Activated CD4-positive, alpha-beta T cell treated with anti-CD3 and anti-CD28 coated beads for 24 hours (primary cell): ENCODE measurements at places on chromosomes 1 and 21.

GRCh38 chr21:33940881-33941245 is 25.3 kb upstream of the ATP5PO start:
- DNase-seq: no peak

- no peak for DNase-seq
These were observed 35.1 kb upstream of the GRIK3 start for GRCh38 chr1:37069406-37069805.

- DNase-seq: no peak
These were observed 882.9 kb upstream of the ADGRL2 start for GRCh38 chr1:80917826-80918225.

DNA sequence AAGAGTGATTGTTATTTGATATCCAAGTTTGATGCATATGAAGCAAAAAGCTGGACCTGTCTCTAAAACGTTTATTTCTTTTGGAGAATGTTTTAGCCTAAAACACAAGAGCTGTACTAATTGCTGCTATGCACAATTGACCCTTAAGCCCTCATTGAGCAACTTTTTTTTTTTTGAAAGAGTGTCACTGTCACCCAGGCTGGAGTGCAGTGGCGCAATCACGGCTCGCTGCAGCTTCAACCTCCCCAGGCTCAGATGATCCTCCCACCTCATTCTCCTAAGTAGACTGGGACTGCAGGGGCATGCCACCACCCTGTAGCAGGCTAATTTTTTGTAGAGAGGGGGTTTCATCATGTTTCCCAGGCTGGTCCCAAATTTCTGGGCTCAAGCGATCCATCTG is 129.1 kb downstream of the PIK3R3 start:
- DNase-seq: no peak

- no peak for DNase-seq
These were observed 10.2 kb downstream of the RPS6KA1 start for GRCh38 chr1:26539722-26540121.

DNA sequence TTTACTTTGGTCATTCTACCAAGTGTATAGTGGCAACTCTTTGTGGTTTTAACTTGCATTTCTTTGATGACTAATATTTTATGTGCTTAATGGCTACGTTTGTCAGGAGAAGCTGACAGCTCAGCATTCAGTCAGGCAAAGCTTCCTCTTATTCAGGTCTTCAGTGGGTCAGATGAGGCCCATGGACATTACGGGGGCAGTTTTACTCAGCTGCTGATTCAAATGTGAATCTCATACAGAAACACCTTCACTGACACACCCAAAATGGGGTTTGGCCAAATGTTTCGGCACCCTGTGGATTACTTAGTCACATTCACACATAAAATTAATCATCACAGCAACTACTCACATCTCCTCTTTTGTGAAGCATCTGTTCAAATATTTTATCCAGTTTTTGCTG is 104.9 kb upstream of the PLD5 start:
- DNase-seq: no peak

GRCh38 chr1:233647636-233648035 is 33.7 kb downstream of the KCNK1 start:
- no peak for DNase-seq

DNA sequence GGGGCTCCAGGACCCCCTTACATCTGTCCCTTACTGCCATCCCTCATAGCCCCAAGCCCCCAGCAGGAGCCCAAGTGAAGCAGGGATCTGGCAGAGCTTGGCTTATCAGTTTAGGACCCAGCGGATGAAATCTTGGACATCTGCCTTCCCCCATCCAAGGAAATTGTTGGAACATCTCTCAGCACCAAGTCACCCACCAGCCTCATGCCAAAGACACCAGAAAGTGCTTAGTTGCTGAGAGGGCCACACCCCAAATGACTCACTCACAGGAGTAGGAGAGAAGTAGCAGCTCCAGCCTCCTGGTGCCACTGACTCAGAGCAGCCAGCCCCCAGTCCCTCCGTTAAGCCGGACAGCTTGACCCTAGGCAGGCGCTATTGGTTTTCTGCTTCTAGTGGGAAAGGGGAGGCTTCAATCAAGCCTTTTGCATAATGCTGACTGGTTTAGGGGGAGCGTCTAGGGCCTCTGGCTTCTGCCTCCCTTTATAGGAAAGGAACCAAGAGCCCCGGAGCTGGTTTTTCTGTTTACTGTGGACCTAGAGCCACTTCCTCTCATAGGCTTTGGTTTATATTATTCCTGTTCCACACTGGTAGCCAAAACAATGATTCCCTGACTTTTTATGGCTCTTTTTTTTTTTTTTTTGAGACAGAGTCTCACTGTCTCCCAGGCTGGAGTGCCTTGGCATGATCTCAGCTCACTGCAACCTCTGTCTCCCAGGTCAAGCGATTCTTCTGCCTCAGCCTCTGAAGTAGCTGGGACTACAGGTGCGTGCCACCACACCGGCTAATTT is 114.2 kb upstream of the IPO9 start:
- DNase-seq: no peak

- DNase-seq: no peak
These were observed 43.3 kb downstream of the URB2 start for GRCh38 chr1:229669333-229669732.

DNA sequence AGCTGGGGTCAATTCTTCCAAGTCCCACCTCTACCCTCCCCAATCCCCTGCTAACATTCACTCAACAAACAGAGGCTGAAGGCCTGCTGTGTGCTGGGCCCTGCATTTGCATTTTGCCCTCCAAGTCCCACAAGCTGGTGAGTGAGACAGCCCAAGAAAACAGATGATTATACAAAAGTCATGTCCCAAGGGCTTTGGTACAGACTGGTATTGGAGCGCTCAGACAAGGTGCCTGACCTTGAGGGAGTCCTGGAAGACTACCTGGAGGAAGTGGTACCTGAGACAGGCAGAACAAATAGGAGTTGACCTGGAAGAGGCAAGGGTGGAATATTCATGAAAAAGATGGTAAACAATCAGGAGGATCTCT is 4.2 kb downstream of the LMOD1 start:
- DNase-seq: no peak

DNA sequence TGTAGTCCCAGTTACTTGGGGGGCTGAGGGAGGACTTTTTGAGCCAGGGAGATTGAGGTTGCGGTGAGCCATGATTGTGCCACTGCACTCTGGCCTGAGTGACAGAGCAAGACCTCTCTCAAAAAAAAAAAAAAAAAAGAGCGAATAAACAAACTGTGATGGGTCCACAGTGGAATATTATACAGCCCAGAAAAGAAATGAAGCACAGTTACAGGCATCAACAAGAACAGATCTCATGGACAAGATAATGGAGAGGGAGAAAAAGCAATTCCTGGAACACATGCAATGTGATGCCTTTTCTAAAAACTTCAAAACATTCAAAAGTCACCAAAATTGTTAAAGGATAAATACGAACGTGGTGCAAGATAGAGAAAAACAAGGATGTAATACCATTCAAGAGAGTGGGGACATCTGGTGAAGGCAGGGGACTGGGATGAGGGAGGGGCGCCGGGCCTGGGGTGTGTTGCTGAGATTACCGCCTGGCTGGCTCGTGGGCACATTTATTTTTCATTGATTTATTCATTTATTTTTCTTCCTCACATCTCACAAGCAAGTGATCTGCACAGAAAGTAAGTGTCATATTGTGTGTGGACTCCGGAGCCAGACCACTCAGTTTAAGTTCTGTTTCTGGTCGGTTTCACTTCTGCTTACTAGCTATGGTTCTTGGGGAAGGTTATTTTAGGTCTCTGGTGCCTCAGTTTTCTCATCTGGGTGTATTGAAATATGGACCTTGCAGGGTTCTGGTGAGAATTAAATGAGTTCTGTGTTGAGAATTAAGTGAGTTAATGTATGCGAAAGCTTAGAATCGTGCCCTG is 30.1 kb downstream of the ABCG1 start:
- DNase-seq: no peak

DNA sequence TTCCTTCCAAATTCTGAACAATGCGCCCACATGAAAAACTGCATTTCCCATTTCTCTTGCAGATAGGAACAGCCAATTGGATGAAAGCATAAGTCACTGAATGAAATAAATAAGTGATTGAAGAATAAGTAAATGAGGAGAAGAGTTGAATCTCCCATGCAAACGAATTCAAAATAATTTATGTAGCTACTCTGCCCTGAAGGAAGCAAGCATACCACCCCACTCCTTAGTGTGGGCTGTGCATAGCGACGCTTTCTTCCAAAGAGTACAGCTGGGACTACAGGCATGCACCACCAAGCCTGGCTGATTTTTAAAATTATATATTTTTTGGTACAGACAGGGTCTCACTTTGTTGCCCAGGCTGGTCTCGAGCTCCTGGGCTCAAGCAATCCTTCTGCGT is 16.5 kb upstream of the RIMKLA start:
- DNase-seq: no peak

GRCh38 chr21:42314616-42315295 is 453 bp downstream of the TFF3 start:
- DNase-seq: no peak

GRCh38 chr21:44699502-44700001 is 2.6 kb downstream of the KRTAP10-12 start:
- no peak for DNase-seq

DNA sequence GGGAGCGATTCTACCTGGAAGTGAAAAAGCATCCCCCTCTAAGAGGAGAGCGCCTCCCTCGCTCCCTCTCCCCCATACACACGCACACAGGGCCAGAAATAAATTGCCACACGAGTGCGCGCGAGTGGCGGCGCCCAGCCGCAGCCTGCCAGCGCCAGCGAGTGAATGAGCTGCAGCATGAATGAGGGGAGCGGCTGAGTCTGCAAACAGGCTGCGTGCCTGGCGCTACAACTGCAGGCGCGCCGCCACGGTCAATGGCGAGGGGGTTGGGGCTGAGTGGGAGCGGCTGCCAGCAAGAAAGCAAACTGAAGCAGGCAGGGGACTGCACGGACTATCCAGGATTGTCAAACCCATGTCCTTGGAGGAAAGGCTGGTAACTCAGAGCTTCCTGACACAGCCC is 2.2 kb downstream of the CAMK1G start:
- DNase-seq: no peak

DNA sequence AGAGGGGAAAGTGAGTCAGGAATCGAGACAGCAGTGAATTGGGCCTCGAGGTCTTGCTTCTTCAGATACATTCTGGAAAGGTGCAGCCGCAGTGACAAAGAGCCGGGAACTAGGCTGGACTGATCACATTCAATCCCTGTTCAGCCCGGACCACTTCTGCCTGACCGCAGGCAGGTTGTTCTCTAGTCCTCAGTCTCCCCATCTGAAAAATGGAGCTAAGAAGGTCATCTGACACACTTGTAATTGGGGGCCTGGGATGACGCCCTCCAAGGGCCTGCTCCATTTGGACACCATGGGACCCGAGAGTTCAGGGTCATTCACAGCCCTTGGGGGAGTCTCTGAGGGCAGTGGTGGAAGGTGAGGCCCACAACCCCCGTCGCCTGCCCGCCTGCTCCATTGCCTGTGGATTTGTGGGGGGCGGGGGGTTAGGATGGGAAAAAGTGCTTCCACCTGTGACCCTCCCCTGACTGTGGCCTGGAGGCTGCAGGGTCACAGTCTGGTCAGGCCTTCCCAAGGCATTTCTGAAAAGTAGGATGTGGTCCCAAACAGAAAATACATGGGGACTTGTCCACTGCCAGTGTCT is 87.9 kb upstream of the CSF3R start:
- no peak for DNase-seq

GRCh38 chr1:94349853-94350252 is 68.3 kb upstream of the ABCD3 start:
- DNase-seq: no peak

- no peak for DNase-seq
These were observed 3.2 kb downstream of the TMEM201 start for GRCh38 chr1:9591669-9592509.

DNA sequence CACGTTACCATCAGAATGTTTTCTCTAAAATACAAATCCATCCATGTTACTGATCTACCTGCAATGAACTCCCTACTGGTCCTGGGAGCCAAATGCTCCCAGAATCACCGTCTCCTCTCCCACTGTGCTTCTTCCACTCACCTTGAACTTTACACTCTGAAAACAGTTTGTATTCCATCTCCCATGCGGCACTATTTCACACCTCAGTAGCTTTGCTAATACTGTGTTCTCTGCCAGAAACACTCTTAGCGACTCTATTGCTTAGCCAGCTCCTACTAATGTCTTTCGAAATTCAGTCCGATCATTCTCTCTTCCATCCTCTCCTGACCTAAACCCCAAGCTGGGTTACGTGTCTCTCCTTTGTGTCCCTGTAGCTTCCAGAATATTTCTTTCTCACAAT is 284.4 kb upstream of the DUSP10 start:
- DNase-seq: no peak

DNA sequence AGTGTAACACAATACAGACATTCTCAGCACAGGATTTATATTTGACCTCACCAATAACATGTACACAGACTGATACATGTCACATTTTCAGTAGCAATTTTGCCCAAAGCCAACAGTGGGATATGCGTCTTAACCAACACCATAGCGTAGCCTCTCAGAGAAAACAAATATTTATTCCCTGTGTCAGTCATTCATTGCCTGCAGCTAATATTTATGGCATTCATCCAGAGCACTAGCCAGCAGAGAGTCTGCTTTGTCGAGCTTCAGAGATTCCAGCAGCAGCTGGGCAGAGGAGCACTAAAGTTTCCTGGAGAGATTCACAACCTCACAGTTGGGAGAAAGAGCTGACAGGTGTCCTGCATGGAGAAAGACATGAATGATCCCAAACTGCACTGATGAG is 400.7 kb upstream of the DAB1 start:
- DNase-seq: no peak

GRCh38 chr1:204703268-204703664 is 17.7 kb upstream of the LRRN2 start:
- no peak for DNase-seq

DNA sequence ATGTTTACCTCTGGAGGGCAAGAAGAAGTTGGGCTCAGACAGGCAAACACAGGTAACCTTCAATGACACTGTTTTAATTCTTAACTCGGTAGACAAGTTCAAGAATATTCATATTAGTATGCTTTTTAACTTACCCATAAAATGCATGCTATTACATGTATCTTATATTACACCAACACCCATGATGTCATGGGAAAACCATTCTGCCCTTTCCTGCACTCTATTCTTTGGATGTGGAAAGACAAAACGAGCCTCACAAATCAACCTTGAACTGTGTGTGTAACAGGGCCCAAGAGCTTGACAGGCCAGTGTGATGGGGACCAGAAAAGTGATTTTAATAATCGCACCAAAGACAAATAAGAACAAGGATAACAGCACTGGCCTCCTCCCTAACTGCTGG is 22.6 kb upstream of the RAP1GAP start:
- DNase-seq: no peak

- no peak for DNase-seq
These were observed 59.2 kb upstream of the EPS8L3 start for GRCh38 chr1:109822749-109823542.

DNA sequence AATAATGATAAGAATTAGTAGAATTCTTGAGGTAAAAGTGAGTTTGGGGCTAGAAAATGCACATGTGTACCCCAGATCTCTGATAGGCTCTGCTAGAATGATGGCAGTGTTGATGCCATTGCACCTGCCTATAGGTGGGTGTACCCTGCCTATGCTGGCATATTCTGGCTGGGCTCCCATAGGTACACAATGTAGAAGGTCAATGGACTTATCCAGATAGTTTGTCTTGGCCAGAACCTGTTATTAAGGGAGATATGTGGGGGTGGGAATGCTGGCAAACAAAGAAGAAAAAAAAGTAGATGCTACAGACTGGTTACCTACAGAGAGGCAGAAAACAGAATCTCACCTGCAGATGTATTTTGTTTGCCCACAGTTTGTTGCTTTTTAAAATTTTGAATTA is 14.1 kb upstream of the KLHDC8A start:
- no peak for DNase-seq
